ENCODE measurements at places on chromosomes 16 and 17.

- DNase-seq = no peak
Measured at GRCh38 chr17:67052720-67053437, 8.5 kb downstream of the CACNG1 start.

- DNase-seq = no peak
Measured at GRCh38 chr17:35775583-35775982, 14.9 kb downstream of the C17orf50 start.

DNA sequence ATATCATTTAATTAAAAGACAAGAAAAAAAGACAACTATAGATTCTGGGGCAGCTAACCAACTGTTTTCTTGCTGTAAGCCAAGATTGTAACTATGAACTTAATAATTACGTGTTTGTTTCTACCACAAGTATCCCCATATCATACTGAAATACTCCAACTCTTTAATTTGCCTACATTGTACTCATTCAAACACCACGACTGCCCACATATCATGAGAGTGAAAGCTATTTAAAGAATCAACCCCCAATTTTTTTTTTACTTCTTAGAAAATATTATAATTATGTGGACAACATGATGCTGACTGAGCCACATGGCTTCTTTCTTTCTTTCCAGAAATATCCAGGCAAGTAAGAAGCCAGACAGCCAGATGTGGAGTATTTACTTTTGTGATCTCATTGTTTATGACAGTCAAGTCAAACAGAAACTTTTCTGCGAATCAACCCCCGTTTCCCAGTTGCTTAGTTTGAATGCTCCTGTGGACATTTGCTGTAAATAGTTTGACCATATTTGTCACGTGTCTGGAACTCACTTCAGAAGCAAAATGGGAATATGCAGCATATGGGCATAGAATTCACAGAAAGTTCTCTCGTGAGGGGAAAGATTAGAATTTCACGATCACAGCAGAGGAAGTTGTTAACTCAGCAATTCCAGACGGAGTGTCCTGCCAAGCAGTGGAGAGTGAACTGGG lies 126.8 kb upstream of the PSMD7 start:
- no peak for DNase-seq

DNA sequence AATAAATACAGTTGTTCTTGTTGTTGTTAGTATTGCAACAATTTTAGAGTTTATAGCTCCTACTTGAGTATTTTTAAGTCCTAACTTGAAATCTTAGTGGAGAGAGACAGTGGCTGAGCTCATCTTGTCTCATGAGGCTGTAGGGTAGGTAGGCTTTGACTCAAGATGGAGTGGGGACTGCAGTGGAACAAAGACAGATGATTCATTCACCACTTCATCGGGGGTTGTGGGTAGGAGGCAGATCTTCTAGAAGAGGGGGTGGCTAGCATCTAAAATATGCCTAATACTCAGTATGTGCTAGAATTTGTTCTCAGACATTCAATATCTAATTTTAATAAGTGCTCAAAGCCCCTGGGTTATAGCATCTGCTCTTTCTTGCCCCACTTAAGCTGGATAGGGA lies 13.1 kb upstream of the MMD start:
- DNase-seq = no peak

DNA sequence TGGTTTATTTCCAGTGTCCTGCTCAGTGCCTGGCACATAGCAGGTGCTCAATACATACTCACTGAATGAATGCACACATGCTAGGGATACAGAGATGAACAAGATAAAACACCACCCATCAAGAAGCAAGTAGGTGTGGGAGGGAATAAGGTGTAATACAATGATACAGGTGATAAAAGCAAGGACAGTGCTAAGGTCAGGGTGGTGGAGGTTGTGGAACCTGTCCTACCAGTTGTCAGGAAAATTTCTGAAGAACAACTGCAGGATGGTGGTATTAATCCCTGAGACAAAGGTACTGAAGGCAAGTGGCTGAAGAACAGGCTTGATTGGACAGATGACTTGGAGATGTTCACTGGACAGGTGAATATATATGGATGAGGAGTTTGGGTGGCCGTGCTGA lies 1.8 kb downstream of the KNOP1 start:
- DNase-seq = no peak

- no peak for DNase-seq
Measured at GRCh38 chr16:49639739-49640431, 216.0 kb downstream of the ZNF423 start.

GRCh38 chr17:77462553-77463497 lies 322.1 kb downstream of the SEC14L1 start:
- DNase-seq = no peak

- DNase-seq = no peak
Measured at GRCh38 chr16:65917466-65917865, 449.0 kb upstream of the CDH5 start.

DNA sequence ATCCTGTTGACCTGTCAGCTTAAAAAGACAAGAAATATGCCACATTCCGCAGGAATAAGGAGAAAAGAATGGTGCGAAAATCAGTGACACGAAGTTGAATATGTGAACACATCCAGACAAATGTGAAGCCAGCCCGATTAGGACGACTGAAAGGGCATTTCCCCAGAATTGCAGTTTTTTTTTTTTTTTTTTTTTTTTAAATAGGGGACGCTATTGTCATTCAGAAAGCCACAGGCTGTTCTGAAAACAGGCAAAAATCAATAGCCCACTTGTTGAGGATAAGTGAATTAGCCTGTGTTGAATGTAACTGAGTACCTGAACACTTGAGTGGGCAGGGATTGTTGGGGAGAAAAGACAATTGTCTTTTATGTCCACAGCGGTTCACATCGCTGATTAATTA lies 507.1 kb downstream of the WWOX start:
- no peak for DNase-seq

DNA sequence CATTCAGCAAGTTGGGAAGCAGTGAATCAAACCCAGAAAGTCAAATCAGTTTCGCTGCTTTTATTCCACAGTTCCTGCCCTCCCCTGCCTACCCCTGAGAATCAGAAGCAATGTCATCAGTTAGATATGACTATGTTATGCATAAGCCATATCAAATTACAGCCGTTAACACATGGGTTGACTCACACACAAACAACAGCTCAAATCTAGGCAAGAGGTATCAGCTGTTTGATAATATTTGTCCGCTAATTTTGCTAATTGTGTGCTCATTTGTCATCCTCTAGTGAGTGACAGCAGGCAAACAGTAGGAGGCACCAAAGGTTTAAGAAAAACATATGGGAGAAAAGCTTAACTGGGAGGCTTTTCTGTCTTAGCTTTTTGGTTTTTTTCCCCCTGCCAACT lies 327.4 kb upstream of the CCL2 start:
- no peak for DNase-seq

GRCh38 chr17:14768923-14769322 lies 468.0 kb downstream of the HS3ST3B1 start:
- DNase-seq = no peak
